ENCODE measurements at places on chromosomes 16 and 17.

DNA sequence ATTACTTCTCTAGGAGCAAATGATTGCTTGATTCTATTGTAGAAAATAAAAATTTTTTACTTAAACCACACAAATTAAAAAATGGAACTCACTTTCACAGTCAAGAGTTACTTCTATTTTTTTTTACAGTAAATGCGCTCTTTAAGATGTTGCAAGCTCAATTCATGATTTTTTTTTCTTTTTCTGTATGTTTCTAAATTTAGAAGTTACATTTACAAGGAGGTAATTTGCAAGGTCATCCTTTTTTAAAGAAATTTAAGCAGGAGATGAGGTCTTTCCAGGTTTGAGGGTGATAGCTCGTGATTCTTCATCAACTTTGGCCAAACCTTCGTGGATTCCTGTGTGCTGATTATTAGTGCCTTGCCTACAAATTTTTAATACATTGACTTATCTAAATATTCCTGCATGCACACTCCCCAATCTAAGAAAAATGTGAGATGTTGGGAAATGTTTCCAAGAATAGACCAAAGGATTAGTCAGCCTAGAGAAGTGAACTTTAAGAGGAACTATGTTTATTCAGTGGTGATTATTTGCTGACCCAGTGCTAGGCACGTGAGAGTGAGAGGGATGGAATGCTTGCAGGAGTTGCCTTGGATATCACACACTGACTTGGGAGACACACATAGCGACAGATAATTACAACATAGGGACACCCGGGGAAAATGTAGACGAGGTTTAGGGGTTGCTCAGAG, 429.8 kb downstream of the MAF start:
- no peak for DNase-seq

DNA sequence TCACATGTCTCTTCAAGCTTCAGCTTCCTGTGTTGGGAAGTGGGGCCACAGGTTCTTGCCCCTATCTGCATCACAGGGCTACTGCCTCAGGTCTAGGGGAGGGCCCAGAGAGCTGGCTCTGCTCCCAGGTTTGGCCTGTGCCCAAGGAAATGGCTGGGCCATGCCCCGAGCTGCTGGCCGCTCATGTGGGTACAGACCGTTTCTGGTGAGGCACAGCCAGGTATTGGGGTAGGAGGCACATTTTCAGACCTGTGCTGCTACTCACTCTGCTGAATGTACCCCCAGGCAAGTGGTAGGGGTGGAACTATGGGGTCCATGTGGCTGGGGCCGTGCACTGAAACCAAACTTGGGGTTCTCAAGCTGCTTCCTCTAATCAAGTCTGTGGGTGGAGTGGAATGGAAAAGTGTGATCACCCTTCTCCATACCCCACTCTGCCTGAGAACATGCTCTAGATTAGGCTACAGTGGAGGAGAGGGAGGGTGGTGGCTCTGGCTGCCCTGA, 4.6 kb downstream of the GAS2L2 start:
- no peak for DNase-seq

DNA sequence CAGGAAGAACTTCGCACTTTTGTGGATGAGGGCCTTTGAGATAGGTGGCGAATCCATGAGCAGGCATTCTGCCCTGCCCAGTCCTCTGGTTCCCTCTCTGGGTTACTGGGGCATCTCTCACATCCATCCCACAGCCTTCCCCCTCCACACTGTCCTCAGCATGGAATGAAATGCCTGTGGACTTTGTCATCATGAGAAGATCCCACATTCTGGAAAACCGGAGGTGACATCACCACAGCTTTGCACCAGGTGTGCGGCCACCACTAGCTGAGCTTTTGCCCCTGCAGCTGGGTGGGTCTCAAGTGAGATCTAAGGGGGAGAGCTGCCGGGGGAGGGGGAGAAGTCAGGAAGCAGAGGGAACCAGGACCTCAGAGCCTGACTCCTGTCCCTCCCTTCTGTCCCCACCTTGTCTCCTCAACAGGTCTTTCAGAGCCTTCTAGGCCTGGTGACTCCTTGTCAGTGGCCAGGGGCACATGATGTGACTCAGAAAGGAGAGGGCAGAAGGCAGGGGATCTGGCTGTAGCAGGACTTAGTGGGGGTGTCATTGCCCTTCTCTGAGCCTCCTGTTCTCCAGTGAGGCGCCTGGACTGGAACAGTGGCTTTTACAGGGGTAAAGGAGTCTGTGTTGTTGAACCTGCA, 40.0 kb upstream of the DLX4 start:
- no peak for DNase-seq

DNA sequence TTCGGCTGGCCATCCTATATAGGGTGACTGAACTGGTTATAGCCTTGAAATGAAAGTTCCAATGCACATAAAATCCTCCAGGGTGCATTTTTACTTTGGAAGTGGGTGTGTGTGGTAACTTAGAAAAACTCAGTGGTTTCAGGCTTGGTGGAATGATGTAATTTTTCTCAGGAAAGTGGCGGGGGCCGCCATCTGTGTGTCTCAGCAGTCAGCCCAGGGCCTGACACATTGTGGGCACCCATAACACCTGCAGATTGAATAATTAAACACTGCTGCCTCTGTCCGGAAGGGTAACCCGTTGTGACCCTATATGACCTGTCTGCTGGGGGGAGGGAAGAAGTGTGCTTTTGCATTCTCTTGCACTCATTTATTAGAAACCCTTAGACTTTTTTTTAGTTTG, 2.2 kb upstream of the PDP2 start:
- no peak for DNase-seq

- DNase-seq = no peak
Observed at GRCh38 chr16:56980792-56981724, 8.3 kb upstream of the NLRC5 start.

DNA sequence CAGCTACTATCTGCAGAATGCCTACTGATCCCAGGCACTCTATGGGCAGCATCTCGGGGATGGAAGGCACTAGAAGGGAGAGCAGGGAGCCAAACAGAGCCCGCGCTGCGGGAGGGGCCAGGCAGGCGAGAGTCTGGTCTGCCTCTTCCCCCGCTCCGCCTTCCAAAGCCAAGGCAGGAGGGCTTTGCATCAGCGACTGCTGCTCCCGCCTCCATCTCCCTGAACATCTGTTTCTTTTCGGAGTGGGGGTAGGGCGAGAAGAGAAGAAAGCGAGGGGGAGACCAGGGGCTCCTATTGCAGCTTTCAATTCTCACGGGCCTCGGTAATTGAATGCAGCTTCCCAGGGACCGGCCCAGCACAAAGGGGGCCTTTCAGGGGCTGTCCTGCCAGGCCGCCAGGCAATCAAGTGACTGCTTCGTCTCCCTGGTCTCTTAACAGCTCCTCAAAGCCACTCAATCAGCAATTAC, 31.4 kb upstream of the CDC42EP4 start:
- DNase-seq = peak; percentile 73

GRCh38 chr17:49899191-49899485, 51.3 kb upstream of the TAC4 start:
- DNase-seq = no peak

DNA sequence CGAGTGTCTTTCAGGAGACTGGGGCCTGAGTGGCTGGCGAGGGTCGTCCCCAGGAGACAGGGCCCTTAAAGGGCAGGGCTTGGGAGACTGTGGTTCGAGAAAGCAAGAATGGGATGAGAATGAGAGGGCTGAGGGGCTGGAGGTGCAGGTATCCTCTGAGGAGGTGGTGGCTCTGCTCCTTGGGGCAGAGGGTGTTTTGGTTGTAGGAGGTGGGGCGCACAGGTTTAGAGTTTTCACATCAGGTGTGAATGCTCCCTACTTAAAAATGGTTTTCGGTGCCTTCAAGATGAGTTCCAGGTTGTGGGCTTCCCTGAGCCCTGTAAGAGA, 430 bp downstream of the BCAS3 start:
- no peak for DNase-seq

DNA sequence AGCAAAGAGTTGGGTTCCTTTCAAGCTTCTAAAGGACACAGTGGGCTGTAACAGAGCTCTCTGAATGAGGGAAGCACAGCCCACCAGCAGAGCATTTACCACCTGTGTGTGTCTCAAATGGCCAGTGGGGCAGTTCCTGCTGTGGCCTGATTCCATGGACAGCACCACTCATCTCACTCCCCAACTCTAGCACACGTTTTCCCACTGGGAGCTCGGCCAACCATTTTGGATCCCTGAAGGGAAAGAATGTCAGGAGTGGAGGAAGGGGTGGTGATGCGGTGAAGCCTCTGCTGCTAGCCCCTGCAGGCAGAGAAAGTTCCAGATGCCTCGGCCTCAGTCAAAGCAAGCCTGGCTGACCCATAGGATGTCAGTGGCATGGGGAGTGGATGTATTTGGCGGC, 86.6 kb downstream of the PLXDC1 start:
- no peak for DNase-seq

DNA sequence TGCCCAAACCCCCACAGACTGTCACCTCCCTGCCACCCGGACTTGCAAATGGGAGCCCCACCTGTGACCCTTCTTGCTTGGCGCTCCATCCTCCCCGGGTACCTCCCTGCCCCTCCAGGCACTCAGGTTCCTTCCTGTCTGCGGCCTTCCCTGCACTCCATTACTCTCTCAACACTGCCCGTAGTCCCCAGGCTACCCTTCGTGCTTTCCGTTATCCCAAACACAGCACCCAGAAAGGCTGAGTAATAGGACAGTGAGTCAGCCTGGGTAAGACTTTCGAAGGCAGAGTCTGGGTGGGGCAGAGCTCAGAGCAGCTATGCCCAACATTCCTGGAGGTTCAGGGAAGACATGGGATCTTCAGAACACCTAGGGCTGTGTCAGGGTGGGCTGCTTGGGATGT, 16.6 kb upstream of the C16orf74 start:
- no peak for DNase-seq

DNA sequence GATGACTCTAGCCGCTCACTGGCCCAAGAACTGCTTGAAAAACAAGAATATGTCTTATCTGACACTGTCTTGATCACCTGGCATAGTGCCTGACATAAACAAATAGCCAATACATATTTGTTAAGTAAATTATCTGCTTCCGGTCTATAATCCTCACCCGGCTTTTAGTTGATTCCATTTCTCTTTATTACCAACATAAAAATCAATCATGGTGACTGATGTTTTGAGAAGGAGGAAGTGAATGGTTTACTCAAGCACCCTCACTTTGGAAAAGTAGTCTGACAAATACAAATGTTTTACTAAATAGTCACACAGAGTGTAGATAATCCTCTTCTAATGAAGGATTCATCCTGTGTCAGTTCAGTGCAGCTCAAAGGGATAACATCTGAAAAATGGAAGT, 47.0 kb downstream of the SKAP1 start:
- no peak for DNase-seq

DNA sequence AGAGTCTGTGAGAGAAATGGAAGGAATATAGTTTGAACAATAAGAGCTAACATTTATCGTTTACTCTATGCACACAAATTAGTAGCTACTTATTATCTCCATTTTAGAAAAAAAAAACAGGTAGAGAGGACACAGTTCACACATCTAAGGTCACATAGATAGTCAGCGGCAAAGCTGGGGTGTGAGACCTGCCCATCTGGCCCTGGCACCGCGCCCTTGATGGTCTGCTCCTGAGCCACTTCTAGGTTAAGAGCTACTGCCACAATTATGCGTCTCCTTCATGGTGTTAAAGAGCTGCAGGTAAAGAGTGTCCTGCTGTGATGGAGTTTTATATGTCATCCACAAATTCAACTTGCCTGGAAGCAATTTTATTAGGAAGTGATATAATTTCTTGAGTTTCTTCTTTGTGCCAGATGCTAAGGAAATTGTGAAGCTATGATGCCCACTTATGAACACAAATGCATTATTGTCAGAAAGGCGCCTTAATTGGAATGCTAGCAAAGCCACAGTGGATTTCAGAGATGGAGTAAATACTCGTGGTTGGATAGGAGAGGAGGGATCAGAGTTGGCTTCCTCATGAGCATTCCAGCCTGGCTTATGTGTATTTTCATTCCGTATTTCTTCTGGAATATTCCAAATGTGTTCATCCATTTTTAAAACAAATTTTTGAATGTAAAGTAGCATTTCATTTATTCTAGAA, 21.3 kb upstream of the MFSD6L start:
- no peak for DNase-seq

DNA sequence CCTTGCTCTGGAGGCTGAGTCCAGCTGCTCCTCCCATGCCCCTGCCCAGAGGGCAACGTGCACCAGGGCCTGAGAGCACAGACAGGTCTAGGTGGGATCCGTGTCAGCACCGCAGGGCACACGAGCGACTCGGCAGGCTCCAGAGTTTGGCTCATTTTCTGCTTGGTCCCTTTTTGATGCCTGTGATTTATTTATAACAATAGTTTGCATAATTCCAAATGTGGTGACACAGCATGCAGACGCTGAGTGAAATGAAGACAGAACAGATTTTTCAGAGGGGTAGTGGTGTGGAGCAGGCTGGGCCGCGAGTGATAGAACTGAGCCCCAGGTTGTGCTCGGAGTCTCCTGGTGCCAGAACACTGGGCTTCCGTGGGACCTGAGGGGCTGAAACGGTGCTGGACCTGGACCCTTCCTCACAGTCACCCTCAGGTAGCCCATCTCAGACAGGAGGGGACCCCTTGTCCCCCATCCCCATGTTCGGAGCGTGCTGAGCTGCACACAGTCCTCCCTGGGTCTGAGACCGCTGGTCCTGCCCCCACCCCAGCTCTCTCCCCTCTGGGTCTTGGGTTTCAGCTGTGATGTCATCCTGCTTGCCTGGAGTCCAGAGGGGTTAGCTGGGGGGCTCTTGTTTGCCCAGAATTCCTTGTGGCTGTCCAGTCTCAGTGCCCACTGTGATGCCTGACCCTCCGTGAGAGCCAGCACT, 95.9 kb downstream of the METRNL start:
- no peak for DNase-seq

- no peak for DNase-seq
Observed at GRCh38 chr17:78143214-78144146, 2.7 kb upstream of the C17orf99 start.

DNA sequence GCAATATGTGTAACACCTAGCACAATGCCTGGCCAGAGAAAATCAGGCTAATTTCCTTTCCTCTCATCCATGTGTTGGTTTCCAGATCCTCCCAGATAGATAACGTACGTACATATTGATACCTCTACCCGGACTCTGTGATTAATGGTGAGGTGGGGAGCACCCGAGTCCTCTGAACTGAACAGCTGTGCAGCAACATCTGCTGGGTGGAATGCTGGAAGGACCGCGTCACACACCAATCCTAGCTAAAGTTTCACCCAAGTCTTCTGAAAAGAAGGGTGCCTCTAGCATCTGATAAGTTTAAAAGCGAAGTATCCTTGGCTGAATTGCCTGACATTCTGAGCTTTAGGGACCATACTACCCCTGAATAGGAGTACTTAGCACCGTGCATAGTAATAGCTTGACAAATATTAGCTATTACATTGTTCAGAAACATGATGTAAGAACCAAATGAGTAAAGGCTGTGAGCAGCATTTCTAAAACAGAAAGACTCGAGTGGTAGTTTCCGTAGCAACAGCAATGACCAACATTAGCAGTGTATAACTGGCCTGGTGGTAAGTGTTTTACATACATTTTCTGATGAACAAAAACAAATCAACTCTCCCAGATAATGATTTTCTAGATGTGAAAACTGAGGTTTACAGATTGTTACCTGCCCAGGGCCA, 91.4 kb downstream of the SYCE1L start:
- DNase-seq = no peak

Data from left cardiac atrium (tissue), 4 donors.